ENCODE measurements at places on chromosomes 2 and 18.

DNA sequence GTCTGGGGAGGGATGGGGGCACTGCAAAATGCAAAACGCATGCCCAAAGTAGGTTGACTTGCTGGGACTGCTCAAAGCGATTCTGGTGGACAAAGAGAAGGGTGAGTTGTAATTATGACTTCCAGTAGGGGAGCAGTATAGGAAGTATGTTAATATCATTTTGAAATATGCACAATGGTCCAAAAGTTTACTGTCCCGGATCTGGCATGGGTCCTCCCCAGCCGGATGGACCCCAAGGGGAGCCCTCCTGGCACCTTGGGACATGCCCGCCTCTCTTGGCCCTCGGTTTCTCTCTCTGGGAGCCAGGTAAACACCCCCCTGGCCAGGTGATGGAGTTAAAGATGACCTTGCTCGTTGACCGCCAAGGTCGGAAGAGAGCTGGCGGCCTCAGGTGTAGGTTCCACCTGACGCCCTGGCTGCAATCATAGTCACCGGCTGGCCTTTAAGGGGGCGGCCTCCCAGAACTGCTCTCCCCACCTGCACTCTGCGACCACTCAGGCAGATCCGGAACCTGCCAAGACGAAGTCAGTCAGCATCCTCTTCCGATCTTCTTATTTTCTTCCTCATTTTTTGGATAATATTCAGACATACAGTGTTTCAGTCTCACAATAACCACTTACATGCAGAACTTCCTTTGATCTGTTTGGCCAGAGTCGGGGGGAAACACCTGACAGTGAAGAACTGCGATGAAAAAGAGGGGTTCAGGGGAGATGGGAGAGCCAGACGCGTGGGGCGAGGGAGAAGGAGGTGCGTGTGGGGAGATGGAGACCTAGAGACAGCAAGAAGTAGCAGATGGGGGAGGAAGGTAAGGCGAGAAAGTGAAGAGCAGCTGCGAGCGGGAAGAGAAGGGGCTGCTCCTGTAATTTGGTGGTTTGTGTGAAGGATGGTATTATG lies 148.3 kb downstream of the MEIS1 start:
- no peak for DNase-seq

- DNase-seq, result no peak
These were observed 486.3 kb downstream of the NR4A2 start for GRCh38 chr2:155846259-155846658.

- no peak for DNase-seq
These were observed 116.3 kb downstream of the GALNT1 start for GRCh38 chr18:35697869-35698268.

- no peak for DNase-seq
These were observed 78.0 kb downstream of the CRIM1 start for GRCh38 chr2:36433311-36434217.

GRCh38 chr18:24417480-24417879 lies 9.0 kb upstream of the IMPACT start:
- DNase-seq, result no peak

- no peak for DNase-seq
These were observed 54.1 kb upstream of the CAB39 start for GRCh38 chr2:230658577-230658876.

All from stimulated activated CD4-positive, alpha-beta T cell treated with anti-CD3 and anti-CD28 coated beads, Interleukin-15, amount 100 ng/mL, for 1 hour (primary cell).